ENCODE measurements at places on chromosomes 4 and X. TPM values are rescaled to one million over a fixed set of nuclear protein-coding genes. Genes with fewer than 3 reads are reported as not detected.

DNA sequence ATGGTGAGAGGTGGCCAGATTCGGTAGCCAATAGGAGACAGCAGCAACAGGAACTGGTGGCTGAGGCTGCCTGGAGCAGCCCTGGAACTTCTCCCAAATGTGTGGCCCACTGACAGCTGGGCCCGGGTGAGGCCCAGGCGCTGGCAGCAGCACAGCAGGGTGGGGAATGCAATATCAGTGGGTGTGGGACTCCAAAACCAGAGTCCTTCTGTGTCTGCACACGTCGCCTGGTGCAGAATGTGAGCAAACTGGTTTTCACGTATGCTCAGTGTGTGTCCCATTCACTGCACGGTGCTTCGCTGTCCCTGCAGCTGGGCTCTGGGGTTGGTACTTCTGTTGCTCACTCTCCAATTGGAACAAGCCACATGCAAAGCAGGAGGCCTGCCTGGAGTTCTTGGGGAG, 14.4 kb upstream of the CENPU start:
- DNase-seq: no peak

SRPK3 gene
- 0.78 TPM for polyA plus RNA-seq

- no peak for DNase-seq
Observed at GRCh38 chr4:155900381-155900780, 3.1 kb upstream of the TDO2 start.

DNA sequence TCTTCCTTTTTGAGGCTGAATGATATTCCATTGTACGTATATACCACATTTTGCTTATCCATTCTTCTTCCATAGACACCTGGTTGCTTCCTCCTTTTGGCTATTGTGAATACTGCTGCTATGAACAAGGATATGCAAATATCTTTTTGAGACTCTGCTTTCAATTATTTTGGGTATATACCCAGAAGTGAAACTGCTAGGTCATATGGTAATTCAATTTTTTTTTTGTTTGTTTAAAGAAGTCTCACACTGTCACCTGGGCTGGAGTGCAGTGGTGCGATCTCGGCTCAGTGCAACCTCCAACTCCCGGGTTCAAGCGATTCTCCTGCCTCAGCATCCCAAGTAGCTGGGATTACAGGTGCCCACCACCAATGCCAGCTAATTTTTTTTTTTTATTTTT, 75.3 kb downstream of the METTL14 start:
- no peak for DNase-seq

CENPVL3 gene
- 1.8 TPM for polyA plus RNA-seq

ABCG2 gene
- polyA plus RNA-seq: 7.1 TPM

DNA sequence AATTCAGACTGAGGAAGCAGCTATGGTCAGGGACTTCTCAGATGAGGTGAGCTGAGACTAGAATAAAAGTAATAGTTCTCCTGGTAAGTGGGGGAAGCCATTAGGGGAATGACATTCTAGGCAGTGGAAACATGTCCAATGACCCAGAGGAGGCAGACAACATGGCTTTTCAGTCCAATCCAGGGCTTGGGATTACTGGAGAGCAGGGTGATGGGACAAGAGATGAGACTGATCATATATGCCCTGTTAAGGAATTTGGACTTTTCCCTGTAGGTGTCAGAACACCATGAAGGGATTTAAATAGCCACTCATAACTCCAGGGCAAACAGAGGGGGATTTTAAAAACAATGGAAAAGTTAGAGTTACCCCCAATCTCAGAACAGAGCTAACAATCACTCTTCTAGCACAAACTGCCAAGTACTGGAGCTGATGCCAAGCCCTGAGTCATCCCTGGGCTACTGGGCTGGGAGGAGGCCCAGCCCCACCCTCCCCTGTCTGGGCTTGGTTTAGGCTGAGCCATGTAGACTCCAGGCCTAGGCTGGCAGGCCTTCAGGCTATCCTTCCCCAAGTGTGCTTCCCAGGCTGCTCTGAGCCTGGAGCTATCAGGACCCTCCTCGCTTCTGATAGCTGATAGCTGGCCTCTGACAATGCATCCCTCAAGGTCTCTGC, 22.7 kb upstream of the MSN start:
- no peak for DNase-seq

GRCh38 chr4:149884046-149884445, 68.4 kb upstream of the IQCM start:
- no peak for DNase-seq

- DNase-seq: no peak
Observed at GRCh38 chrX:46665232-46666152, 91.9 kb downstream of the CHST7 start.

GRCh38 chr4:107760281-107760947, 40.4 kb upstream of the PAPSS1 start:
- no peak for DNase-seq

DNA sequence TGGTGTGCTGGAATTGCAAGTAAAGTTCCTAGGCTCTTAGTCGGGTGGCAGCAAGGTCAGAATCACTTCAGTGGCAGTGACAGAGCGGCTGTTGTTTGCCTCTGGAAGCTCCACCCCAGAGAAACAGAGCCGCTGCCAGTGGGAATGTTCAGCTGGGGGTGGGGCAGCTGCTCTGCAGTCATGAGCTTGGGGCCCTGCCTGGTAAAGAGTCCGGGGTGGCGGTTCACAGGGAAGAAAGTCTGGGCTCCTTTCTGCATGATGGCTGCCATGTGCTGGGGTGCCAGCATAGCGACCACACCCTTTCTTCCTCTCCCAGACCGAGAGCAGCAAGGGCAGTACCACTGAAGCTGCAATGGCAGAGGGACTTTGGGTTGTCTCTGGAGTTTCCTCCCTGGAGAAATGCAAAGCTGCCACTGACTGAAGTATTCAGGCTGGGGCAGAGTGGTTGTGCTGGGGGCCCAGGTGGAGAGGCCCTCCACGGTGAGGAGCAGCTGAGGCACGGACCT, 108.8 kb upstream of the CENPE start:
- no peak for DNase-seq

FAM184B gene
- polyA plus RNA-seq: 0.61 TPM

- DNase-seq: no peak
Observed at GRCh38 chr4:106629268-106629625, 260.7 kb upstream of the GIMD1 start.

- DNase-seq: no peak
Observed at GRCh38 chrX:10120828-10121227, 35.9 kb upstream of the CLCN4 start.

- DNase-seq: no peak
Observed at GRCh38 chrX:24014388-24015018, 12.5 kb downstream of the KLHL15 start.

DNA sequence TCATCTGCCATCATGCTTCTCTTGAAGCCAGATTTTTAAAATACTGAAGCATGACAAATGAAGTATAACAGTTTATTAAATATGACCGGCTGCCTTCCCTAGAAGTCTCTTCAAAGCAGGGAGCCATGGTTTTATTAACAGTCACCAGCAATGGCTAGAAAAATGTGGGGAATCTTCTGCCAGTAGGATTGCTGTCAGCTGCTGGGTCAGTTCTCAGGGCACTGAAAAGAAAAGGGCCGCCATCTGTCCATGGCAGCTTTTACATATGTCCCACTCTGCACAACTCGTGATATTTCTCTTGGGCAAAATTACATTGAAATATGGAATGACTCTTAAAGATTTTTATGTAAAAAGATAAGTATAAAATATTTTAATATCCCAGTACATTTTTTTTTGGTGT, 2.8 kb downstream of the CCNG2 start:
- DNase-seq: no peak

DNA sequence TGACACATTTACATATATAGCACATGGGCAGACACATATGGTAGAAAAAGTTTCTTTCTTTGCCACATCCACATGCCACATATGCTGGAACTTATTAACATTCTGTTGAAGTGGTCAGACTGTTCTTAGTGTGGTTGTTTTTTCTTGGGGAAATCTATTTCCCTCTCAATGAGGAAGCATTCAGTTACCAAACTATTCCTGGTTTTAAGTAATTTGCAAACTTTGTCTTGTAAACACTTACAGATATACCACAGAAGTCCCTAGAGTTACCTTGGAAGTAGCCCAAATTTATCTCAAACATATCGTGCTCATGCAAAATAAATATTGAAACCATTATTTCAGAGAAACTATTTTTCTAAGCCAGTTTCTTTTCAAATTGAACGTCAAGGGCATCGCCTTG, 625.5 kb upstream of the INTU start:
- no peak for DNase-seq

DNA sequence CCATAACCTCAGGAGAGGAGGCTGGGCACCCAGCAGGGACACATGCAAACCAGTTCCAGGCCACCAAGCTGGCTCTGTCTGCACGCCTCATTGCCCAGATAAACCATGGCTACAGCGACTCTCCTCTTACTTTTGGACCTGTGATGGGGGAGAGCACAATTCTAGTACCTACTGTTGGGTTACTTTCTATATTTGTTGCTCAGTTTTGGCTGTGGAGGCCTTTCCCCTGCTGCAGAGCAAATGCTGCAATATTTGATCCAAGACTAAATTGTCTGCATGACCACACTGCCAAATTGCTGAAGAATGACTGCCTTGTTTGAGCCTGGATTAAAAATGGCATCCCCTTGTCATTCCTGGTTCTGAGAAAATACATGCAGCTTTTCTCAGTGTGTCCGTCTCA, 253.5 kb downstream of the ARHGAP10 start:
- no peak for DNase-seq

DGAT2L6 gene
- not detected for polyA plus RNA-seq

- no peak for DNase-seq
Observed at GRCh38 chrX:154327038-154327820, 31.6 kb downstream of the TKTL1 start.

- no peak for DNase-seq
Observed at GRCh38 chr4:11079171-11079570, 349.5 kb downstream of the HS3ST1 start.

GRCh38 chr4:81227138-81227537, 12.1 kb upstream of the PRKG2 start:
- no peak for DNase-seq

PABPC4L gene
- 11.9 TPM for polyA plus RNA-seq

REPS2 gene
- polyA plus RNA-seq: 11.7 TPM

- no peak for DNase-seq
Observed at GRCh38 chrX:17584248-17584681, 153.0 kb upstream of the SCML1 start.

- DNase-seq: no peak
Observed at GRCh38 chr4:177163532-177163931, 146.1 kb upstream of the NEIL3 start.

GRCh38 chr4:158786121-158786601, 17.3 kb downstream of the FNIP2 start:
- DNase-seq: no peak

GRCh38 chrX:118024482-118024881, 92.1 kb downstream of the KLHL13 start:
- no peak for DNase-seq

DNA sequence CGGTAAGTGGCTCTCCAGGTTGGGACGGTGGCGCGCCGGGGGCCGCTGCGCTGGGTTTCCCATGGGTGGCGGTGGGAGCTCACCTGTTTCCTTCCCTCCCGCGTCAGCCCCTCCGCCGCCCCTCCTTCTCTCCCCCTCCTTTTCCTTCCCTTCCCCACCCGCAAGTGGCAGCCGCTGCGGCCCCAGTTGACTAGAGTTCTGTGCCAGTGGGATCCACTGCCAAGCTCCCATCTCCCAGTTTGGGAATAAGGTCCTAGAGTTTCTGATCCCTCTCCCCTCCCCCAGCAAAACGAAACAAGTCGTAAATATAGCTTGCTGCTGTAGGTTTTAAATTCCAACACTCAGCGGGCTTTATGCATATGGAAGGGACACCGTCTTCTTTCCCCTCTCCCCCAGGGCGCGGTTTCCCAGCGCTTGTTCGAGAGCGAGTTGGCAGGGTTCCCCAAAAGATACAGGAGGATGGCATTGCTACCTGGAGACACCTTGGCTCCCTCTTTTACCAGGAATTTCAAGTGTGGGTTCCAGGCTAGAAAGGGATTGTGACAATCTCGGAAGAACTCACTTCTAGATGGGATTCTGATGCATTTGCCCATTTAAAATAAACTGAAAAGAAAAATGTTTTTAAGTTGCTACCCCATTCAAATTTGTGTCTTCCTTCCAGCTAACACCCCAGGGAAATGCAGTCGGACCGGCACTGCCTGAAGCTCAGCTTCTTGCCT, 1.2 kb downstream of the TLL1 start:
- no peak for DNase-seq

DNA sequence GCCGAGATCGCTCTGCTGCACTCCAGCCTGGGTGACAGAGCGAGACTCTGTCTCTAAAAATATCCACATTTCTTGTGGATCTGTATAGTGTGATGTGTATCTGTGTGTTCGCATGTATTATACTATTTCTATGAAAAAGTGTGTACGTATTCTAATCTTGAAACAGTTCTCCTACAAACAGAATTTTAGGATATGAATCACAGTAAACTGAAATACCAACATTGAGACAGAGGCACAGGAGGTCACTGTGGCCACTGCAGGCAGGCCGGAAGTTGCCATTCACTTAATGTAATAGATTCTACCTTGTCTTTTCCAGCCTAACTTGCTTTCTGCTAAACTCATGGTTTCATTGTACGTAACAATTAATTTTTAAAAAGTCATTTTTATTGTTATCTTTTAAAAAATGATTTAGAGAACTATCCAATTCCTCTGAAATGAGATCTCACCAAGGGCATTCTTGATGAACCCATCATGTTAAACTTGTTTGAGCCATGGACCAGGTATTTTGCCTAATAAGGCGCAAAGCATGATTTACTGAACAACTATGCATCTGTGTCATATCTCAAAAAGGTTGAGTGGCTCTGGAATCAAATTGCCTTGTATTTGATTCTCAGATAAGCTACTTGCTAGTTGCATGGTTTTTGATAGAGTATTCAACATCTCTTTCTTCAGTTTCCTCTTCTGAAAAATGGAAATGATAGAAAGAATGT, 154.9 kb upstream of the GYPA start:
- no peak for DNase-seq

DNA sequence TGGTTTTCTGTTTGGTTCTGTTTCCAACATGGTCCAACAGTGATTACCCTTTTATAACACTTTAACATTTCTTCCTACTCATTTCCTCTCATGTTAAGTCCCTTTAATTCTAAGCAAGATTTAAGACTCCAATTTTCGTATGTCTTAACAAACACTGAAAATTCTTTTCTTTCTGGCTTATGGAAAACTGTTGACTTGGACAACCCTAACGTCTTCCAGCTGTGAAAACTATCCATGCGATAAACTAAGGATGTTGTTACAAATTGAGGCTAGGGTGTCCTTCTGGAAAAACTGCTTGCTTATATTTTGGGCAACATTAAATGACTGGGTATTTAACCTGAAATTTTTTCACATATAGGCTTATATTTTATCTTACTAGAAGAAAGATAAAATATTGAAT, 33.9 kb upstream of the RTL3 start:
- DNase-seq: no peak

DNA sequence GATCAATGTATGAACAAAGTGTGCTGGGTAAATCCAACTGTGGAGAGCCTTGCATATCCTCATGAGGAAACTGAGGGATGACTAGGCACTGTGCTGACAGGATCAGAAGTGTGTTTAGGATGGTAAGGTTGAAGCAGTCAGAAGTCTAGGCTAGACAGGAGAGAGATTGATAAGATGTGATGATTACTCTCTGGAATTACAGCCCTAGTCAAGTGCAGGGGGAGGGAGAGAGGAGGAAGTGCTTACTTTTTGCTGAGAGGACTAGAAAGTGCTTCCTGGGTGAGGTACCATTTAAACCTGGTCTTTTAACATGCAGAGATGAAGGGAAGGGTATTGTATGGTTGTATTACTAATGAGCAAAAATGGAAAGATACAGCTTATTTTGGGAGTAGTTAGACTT, 23.7 kb downstream of the FHIP1A start:
- no peak for DNase-seq

SLC34A2 gene
- polyA plus RNA-seq: 25.2 TPM

All from right renal cortex interstitium (tissue), 3 donors.